Hematopoietic multipotent progenitor cell (in vitro differentiated cells): ENCODE measurements at places on chromosomes 6 and 20.

GRCh38 chr6:113734982-113735381 lies 122.2 kb upstream of the MARCKS start:
- DNase-seq, result peak; percentile 20

DNA sequence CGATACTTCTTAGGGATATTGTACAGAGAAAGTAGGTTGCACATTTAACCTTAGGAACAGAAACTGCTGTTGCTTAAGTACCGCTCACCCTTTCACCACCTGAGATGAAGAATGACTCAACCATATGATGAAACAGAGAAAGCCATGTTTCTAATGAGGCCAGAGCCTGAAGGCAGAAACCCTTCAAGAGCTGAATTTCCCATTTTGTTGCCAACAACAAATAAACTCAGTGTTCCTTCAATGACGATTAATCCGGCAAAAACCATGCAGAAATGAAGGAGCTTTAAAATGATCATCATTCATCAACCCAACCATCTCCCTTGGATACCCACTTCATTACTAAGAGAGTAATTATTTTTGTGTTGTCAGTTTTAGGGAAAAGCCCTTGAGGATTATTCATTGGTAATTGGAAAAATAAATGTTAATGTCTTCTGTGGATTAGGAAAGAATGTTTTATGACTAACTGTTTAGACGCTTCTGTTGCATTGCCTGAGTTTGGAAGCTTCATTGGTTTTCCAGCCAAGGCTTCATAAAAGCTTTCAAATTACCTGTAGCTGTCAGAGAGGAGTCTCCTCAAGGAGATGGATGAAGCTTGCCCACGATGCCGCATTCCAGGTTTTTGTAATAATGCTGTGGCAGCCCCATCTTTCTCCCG lies 112.1 kb upstream of the IYD start:
- DNase-seq, result no peak

GRCh38 chr20:16472045-16472872 lies 101.0 kb downstream of the KIF16B start:
- no peak for DNase-seq

DNA sequence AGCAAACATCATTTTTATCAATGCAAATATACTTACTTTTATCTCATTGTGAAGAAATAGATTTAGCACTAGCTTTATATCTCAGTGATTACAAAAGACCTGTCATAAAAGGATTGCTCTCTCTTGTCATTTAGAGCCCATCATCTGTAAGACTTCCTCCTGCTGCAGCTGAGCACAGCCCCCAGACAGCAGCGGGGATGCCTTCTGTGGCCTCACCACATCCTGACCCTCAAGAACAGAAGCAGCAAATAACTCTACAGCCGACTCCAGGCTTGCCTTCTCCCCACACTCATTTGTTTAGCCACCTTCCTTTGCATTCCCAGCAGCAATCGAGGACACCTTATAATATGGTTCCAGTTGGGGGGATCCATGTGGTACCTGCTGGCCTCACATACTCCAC lies 127.0 kb upstream of the EDN1 start:
- DNase-seq, result no peak

DNA sequence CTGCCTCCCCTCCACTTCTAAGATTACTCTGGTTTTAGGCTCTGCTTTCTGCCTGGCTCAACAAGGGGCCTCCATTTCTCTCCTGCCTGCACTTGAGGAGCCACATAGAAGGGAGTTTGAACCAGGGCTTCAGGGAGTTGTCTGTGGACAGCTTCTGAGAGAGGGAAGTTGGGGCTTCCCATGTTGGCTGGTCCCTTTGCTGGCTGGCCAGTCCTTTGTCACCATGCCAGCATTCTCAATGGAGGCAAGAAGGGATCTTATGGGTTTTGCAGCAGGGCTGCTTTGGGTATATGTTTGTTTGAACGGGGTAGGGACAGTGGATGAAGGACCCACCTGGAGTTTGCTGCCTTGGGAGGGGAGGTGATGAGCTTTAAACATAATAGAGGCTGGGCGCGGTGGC lies 124.9 kb downstream of the CARMIL1 start:
- no peak for DNase-seq

- no peak for DNase-seq
Observed at GRCh38 chr6:53831936-53832660, 37.3 kb downstream of the LRRC1 start.
